ENCODE measurements at places on chromosomes 1 and 21.

- no peak for DNase-seq
Observed at GRCh38 chr1:196361112-196361714, 247.0 kb downstream of the KCNT2 start.

DNA sequence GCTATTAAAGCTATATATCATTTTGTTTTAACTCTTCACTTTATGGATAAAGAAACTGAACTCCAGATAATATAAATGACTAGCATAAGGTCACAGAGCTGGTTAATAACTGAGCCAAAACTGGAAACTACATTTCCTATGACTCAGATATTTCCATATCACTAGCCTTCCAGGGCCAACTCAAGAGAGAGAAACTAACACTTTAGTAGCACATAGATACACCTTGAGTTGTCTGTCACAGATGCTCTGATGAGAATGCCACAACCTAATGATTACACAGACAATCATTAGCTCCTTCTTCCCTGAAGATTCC, 40.7 kb downstream of the NME7 start:
- no peak for DNase-seq

DNA sequence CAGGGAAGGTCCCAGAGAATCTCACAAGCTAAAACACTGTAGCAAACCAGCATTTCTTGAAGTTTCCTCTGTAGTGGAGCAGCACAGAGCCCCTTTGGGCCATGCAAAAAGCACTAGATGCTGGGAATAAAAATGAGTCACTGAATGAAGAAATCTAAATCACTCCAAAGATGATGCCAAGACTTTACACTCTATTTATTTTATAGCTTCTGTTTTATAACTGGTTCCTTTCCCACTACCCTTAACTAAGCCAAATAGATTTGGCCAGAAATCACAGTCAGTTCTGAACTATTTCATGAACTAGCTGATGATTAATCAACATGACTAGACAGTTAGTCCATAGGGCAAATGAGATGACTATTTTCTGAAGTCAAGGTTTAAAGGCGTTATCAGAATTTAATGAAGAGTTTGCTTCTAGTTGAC, 89.5 kb downstream of the SCMH1 start:
- no peak for DNase-seq

DNA sequence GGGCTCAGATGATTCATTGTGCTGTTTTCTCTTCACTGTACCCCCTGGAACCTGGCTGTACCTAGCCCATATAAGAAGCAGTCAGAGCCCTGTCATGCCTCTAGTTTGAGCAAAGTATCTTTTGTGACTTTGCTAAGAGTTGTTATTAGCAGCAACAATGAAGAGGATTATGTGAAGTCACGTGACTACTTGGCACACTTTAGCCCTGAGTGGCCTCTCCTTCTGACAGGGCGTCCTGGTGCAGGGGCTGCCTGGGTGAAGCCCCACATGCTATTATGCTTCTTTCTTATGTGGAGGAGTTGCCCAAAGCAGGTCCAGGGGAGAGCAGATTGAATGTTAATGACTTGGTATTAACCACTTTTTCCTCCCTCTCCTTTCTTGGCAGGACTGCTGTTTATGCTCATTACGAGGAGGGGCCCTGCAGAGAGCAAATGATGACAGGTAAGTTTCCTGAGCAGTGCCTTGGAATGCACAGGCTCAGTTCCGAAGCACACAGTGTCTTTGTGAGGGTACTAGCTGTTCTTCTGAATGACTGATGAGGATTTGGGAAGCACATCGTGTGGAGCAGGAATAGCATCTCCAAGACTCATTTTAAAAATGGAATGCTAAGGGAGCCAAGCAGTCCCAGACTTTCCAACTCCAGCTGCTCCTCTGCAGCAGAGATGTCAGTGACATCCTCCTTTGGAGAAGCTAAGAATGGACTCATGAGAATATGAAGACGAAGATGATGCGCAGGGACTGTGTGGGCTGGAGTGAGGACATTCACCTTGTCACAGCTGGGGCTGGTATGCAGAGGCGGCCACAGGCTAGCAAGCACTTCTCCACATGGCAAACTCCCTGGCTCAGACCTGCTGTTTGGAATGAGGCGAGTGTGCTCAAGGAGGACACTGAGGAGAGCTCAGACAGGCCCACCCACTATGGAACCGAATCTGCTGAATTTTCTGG, 15.2 kb upstream of the ST3GAL3 start:
- peak; percentile 44 for DNase-seq

DNA sequence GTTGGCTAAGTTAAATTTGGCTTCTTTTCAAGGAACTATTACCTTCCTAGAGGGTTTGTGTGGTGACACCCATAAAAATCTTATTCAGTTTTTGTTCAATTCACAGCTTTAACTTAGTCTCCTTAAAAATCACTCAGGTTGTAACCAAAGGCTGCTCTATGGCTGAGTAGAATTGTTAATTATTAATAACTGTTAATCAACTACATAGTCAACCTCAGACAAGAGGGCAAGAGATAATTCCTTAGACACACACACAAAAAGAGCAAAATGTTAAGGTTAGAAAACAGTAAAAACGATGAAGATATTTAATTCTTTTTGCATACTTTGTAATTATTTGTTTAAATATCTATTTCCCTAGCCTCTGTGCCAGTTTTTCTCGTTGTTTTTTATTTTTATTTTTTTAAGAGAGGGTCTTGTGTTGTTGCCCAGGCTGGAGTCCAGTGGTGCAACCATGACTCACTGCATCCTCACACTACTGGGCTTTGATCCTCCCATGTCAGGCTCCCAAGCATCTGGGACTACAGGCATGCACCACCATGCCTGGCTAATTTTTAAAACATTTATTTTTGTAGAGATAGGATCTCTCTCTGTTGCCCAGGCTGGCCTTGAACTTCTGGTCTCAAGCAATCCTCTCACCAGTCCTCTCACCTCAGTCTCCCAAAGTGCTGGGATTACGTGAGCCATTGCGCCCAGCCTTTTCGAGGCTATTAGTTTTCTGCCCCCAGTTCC, 215.2 kb downstream of the DISC1 start:
- no peak for DNase-seq

GRCh38 chr1:238088560-238089290, 198.0 kb upstream of the ZP4 start:
- DNase-seq, result no peak

DNA sequence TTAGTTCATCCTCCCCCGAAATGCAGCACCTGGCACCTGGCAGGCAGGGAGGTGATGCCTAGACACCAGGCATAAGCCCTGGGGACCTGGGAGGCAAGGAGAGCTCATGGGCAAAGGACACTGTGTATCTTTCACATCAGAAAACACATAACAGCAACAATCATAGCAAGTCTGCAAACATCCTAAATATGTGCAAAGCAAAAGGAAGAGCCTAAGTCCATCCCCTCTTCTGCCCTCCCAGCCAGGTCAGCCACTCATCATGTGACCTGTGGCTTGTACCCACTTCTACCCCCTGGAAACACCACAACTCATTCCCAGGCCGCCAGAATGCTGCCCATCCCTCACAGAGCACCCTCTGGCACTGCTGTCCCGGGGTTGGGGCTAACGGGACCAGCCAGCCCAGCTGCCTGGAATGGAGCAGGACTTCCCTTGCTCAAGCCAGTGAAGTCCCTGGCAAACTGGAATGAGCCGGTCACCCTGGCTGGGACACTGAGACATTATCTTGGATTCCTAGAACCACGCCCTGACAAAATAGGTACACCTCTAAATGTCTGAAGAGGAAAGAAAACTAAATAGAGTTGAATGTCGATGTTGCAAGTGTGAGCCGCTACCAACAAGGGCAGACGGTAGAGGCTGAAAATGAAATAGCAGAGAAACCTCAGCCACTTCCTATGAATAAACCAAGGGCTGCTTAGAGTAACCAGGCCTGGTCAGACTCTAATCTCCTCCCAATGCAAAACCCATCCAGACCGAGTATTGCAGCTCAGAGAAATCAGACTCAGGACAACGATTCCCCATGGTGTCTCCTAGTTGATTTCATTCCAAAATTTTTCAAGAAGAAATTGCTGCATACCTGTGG, 29.4 kb downstream of the TMPRSS2 start:
- no peak for DNase-seq

GRCh38 chr1:236642763-236643162, 38.4 kb upstream of the HEATR1 start:
- no peak for DNase-seq

DNA sequence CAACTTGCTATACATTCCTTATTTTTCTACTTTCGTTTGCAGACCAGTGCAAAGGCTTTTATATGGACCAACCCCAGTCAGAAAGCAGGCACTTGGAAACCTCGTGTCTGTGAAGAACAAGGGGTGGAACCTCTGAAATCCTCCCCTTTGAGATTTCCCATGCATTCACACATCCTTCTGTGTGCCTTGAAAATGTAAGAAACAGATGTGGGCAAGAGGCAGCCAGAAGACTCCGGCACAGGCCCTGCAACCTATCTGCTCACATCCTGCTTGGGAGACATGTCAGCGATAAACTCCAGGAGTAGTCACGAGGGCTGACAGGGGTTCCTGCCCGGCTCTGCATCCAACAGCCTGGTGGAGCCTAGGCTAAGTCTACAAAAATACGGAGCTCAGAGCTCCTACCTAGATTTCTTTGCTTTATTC, 42.5 kb downstream of the ETS2 start:
- no peak for DNase-seq

- DNase-seq, result no peak
Observed at GRCh38 chr1:70727886-70728489, 316.9 kb downstream of the CTH start.
